ENCODE measurements at places on chromosomes 4 and X.
A peak's percentile ranks its signal among the peaks of the same experiment; 100 is the strongest.

- no peak for DNase-seq
Observed at GRCh38 chr4:13548059-13548983, 4.0 kb upstream of the NKX3-2 start.

- DNase-seq: no peak
Observed at GRCh38 chr4:177759729-177760128, 317.5 kb upstream of the AGA start.

DNA sequence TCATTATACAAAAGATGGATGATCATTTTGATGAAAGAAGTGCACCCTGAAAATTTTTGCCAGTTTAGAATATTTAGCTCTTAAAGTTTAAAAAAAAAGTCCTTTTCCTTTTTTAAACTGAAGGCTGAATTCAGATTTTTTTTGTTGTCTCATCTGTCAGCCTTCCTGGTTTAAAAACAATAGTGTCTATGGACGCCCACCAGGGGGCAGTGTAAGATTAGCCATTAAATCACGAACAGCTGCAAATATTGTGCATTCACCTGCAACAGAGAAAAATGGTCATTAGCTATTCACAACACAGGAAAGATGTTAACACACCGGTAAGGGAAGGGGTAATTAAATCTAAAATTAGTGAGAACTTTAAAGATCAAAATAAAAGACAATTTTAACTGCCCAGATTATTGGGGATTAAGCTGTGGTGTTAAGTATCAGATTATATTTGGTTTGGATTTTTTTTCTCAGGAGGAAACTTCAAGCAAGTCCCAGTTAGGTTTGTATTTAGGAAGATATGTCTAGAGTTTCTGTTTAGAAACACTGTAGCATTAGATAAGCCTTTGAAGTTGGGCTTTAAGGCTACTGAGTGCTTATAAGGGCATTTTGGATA is 4.4 kb upstream of the CXorf38 start:
- no peak for DNase-seq

GRCh38 chr4:71607780-71608677 is 175.8 kb downstream of the GC start:
- DNase-seq: no peak

DNA sequence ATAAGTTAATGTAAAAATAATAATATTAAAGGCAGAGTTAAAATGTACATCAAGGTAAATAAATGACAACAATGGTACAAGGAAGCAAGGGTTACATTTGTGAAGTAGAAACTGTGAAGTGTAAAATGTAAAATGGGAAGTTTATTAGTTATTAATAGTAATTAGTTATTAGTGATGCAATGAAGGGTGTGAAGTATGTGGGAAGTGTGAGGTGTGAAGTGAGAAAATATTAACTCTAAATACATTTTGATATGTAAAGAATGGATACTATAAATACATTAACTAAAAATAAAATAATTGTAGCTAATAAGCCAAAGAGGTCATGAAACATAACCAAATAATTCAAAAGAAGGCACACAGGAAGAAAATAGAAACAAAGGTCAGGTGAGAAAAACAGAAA is 316.4 kb downstream of the GBA3 start:
- no peak for DNase-seq

- no peak for DNase-seq
Observed at GRCh38 chr4:85475631-85476233, 782 bp downstream of the ARHGAP24 start.

- peak; percentile 63 for DNase-seq
Observed at GRCh38 chr4:85747882-85748491, 273.0 kb downstream of the ARHGAP24 start.

DNA sequence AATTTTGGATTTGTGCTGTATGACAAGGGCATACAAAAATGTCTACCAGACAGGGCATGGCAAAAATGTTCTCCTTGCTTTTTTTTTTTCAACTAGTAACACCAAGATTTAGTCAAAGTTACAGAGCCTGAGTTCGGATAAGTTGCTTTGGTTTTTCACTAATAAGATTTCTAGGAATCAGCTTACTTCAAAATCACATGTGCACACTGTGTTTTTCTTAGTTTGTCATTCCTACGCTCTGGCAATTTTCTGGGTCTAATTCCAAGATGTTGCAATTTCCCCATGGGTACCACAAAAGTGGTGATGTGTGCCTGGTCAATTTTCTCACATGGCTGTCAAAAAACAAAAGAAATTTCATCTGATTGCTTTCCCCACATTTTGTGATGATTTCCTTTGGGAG is 6.3 kb downstream of the C1QTNF7 start:
- no peak for DNase-seq

DNA sequence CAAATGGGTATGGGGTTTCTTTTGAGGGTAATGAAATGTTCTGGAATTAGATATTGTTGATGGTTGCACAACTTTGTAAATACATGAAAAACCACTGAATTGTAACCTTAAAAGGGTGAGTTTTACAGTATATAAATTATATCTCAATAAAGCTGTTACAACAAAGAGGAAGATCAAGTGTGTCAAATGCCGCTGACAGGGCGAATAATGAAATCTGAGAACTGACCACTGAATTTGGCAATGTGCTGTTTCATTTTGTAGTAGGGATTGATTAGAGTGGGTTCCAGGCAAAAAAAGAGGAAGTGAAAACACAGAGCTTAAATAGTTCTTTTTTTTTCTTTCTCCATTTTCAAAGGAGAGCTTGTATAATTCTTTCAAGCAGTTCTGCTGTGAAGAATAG is 161.1 kb upstream of the NAP1L5 start:
- no peak for DNase-seq

DNA sequence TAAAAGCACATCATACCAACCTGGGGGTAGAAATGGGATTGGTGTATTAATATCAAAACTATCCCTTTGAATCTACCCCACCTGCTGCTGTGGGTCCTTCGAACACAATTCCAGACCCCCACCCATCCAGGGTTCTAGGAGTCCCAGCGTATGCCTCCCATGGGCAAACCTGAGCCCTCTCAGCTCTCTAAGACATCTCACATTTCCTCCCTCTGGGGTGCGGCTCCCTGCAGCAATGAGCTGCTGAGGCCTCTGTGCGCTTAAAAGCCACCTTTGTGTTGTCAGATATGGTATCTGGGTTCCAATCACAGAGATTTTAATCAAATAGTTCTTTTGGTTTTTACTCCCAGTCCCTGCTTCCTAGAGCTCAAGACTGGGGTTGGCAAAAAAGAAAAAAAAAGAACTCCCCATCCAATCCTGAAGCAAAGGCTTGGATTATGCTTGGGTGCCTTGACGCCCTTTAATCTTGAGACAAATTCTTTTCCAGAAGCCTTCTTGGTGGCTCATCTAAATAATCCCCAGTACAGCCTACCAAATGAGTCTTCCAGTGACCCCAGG is 37.5 kb upstream of the NOCT start:
- no peak for DNase-seq

- DNase-seq: peak; percentile 88
Observed at GRCh38 chrX:107678957-107679740, 50.8 kb downstream of the PRPS1 start.

- DNase-seq: no peak
Observed at GRCh38 chr4:141090473-141090872, 42.8 kb downstream of the RNF150 start.

DNA sequence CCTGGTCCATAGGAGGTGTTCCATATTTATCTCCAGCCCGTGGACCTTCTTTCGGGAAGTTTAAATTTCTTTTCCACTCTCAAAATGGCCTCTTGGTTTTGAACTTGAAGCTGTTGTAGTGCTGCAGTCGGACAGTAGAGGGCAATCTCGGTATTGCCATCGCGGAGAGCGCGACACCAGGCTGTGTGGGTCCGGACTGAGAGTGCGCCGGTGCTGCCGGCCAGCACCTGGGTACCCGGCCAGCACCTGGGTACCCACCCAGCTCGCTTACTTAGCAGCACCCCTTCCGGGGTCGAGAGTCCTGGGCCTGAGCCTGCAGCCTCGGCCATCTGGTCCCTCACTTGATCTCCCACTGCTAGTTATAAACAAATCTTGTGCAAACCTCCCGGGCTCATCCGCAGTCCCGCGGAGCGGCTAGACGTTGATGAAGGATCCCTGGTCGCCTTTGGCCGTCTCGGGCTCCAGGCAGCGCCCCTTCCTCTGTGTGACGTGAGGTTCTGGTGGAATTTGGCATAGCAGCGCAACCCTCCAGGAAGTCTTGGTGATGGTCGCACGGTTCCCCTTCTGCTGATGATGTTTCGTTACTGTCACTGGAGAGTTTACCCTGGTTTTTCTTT is 18.0 kb downstream of the FAM9A start:
- no peak for DNase-seq

DNA sequence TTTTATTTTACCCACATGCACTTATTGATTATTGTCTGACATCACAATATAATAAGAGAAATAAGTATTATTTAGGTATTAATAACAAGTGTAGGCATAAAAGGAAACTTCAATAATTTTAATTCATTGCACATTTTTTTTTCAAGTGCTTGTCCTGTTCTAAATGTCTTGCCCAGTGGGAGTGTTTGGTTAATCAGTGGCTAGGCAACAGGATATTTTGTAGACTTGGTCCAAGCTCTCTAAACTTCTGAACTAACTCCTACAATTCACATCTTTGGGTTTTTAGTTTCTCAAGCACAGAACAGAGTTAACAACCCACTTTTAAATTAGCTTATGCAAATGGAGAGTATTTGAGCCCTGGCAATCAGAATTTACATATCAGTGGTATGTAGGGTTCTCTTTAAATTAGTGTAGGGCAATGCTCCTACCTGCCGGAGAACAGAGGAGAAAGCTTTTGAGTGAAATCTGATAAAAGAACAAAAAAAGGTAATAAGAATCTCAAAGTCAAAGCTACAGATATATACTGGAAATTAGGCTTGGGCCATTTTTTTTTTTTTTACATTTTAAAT is 353.5 kb downstream of the ADGRL3 start:
- no peak for DNase-seq

GRCh38 chrX:69361311-69361845 is 142.7 kb upstream of the NALF2 start:
- peak; percentile 18 for DNase-seq

DNA sequence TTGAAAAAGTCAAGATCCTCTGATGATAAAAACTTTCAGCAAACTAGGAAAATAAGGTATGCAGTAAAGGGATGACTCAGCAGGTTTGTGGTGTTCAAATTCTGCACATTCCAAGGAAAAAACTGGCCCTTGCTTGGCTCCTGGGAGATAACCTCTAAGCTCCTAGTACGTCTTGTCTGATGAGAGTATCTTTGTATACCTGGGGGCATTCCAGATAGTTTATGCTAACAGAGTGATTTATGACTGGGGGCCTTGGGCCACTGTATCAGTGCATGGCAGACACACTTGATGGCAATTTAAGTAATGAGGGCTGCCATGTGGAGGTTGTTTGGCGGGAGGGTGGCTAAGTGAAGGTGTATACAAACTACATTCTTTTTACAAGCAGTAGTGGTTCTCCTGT is 56.9 kb downstream of the NSG1 start:
- no peak for DNase-seq
